IPS DF 6.9 (cell line): ENCODE measurements at places on chromosomes 5 and 9.

DNA sequence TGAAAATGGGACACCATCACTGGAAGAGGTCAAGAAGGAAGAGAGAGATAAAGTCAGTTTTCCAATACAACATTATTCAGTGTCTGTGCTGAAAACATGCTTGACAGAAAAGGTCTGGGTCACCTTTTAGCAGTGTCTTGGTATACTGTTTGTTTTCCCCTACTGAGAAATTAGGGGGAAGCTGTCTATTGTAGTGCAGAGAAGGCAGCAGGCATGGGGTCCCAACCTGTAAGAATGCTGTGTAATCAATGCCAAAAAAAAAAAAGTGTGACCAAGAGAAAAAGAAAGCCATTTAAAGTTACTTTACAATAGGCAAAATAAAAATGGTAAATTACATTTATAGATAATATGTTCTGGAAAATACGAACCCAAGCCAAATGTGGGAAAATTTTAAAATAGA, 139.3 kb downstream of the RAB3C start:
- DNase-seq = no peak

DNA sequence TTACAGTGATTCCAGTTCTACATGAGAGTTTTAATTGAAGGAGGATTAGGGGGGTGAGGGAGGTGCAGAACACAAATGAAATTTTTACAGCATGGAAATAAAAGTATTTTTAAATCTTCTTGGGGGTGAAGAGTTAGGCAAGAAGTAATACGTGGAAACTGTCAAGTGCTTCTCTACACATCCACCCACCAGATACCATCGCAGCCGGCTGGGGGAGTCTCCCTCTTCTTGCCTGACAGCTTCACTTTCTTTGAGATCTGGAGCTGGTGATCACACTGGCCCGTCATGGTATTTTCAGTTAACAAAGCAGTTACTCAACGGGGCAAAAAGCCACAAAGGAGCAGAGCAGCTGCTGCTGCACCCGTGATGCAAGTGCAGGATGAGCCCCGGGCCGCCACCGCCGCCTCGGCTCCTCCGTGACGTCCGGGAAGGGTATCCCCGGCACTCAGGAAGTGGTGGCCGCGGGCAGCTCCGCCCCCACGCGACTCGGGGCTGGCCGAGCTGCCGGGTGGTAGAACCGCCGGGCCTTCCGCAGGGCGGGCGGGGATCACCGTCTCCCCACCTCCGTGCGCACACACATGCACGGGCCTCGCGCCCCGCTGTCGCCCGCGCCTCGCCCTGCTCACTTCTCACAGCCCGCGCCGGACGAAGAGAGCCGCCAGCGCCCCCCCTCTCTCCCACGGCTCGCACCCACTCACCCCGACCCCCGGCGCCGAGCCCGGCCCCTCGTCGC, 2.4 kb upstream of the NR4A3 start:
- DNase-seq = no peak

DNA sequence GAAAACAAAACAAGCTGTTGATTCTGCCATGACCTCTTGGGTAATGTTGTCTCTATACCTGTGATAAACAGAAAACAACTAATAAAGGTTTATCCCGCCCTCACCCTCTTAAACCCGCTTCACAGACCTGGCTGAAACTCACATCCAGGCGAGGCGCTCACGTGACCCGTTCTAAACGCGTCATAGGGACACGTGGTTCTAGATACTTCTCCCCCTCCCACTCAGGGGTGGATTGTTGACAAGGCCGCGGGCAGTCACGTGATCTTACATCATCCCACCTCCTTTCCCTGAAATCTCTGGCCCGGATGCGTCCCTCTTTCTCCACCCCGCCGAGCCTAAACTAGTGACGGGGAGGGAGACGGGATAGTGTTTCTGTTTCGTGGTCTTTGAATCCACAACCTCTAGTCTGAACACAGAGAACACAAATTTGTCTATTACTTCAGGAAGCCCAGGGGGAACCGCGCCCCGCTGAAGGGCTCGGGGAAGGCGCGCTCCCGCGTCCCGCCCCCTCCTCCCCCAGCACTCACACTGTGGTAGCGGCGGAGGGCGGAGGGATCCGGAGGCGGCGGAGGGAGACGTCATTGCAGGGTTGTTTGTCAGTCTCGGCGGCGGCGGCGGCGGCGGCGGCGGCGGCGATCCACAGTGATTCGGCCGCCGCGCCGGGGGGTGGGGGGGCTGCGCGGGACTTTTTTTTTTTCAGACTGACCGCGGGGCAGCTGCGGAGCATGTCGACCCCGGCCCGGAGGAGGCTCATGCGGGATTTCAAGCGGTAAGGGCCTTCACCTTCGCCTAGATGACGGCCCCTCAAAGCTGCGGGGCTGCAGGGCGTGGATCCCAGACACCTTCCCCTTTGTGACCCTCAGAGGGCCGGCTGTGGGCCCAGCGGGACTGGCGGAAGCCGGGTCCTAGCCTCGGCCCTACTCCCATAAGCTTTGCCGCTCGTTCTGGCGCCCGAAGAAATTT, at the start of gene UBE2B:
UBE2B (plus strand) TSS at position 699 of the 963 bp plus-strand sequence; CDS start at position 726, 27 bp downstream.
- peak; percentile 99 for DNase-seq

DNA sequence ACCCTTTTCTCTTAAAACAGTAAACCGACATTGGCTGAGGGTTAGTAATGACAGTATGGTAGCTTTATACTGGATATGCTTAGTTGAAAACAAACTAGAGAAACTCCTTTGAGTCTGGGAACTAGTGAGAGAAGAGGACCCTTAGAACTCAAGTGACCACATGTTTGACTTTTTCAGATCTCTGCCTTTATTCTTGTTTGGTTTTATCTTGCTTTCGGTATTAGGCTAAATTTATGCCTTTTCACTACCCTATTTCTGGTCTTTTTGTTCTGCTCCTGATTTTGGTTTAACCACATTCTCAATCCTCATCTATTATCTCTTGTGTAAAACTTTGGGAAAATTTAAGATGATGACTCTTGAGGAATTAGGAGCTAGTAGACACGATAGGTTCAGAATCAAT, 11.0 kb downstream of the SNAPC3 start:
- no peak for DNase-seq

GRCh38 chr5:10556289-10556807, 7.5 kb upstream of the ANKRD33B start:
- DNase-seq = no peak

DNA sequence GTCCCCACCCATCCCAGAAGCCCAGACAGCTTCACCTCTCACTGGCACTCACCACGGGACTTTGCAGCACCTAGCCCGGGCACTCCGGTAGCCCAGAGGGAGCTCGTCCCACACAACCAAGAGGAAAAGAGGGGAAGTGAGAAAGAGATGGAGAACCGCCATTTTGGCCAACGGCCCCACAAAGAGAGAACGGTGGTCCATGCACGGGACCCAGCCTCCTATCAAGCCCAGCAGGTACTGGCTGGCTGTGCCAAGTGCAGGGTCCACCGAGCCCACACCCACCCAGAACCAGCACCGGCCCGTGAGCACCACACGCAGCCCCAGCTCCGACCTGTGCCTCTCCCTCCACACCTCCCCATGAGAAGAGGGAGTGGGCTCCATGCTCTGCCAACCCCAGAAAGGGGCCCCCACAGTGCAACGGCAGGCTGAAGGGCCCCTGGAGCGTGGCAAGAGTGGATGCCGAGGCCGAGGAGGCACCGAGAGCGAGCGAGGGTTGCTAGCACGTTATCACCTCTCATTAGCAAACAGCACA, 78.5 kb upstream of the GCNT4 start:
- DNase-seq = no peak

- peak; percentile 43 for DNase-seq
Observed at GRCh38 chr9:77956555-77956954, 75.1 kb downstream of the GNAQ start.

- no peak for DNase-seq
Observed at GRCh38 chr5:125961150-125961549, 462.1 kb upstream of the GRAMD2B start.

DNA sequence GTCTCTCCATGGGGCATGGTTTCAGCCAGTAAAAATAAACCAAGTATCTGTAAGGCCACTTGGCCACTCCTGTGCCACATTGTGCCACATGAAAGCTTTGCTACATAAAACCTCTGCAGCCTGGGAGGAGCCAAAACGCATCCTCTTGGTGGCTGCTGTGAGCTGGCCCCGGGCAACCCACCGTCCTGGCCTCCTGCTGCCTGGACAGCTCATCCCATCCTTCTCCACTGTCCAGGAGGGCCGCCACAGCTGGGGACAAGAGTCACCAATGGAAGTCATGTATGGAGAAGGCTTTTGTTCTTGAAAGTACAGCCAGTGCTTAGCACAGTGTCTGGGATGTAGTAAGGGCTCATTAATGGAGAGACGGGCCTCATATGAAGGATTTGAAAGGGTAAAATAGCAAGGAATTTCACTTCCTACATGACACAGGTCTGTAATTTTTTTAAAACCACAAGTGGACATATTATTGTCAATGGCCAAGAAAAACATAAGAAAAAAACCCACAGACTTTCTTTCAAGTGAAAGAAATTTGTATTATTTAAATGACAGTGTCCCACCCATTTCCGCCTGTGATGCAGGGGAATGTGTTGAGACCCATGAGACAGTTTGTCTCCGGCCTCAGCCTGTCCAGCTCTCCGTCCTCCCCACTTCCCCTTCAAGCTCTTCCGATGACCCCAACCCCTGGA, 6.6 kb downstream of the PTGES start:
- DNase-seq = no peak

- no peak for DNase-seq
Observed at GRCh38 chr5:4225741-4226140, 630.1 kb downstream of the IRX1 start.
